ENCODE measurements at places on chromosomes 6 and 20.

DNA sequence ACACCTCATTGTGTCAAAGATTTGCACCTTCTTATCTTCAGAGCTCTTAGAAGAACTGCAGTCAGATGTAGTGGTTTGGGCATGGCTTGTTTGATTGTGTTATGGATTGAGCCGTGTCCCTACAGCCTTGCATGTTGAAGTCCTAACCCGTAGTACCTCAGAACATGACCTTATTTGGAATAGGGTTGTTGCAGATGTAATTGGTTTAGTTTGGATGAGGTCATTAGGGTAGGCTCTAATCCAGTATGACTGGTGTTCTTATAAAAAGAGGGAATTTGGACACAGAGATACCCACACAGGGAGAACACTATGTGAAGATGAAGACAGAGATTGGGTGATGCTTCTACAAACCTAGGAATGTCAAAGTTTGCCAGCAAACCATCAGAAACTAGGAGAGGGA is 35.4 kb upstream of the PHACTR2 start:
- H3K36me3 ChIP-seq, result no peaks in the 10 kb centered on the region
- H3K27me3 ChIP-seq, result no peaks in the 10 kb centered on the region
- H3K4me1 ChIP-seq, result peaks cover 8% of the 10 kb centered on the region

DNA sequence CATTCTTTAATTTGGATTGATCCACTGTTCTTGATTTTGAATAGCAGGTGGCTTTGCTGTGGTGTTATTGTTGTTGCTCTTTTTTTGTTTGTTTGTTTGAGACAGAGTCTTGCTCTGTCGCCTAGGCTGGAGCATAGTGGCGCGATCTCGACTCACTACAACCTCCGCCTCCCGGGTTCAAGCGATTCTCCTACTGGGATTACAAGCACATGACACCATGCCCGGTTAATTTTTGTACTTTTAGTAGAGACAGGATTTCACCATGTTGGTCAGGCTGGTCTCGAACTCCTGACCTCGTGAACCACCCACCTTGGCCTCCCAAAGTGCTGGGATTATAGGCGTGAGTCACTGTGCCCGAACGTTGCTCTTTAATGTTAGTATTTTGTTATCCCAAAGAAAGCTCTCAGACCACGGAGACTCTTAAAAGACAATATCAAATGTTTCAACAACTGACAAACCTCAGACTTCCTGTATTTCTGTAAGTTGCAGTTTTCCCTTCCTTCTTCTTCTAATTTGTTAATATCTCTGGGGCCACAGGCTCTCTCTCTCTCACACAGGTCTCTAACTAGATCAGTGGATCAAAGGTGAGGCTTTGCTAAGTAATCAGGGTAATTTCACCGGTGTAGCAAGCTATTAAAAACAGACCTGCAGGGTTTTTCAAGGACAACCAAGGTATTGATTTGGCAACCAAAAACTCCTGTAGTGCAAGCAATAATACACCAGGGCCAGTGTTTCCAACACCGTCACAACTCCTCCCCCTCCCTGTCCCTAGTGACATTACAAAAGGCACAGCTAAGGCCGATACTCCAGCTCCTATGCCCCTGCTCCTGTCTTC is 48.8 kb upstream of the ZNF217 start:
- H3K4me1 ChIP-seq, result no peaks in the 10 kb centered on the region
- no peak overlapping the region for H3K27ac ChIP-seq
- no peaks in the 10 kb centered on the region for H3K27me3 ChIP-seq
- no peak overlapping the region for H3K4me3 ChIP-seq
- DNase-seq, result peak; percentile 59

DNA sequence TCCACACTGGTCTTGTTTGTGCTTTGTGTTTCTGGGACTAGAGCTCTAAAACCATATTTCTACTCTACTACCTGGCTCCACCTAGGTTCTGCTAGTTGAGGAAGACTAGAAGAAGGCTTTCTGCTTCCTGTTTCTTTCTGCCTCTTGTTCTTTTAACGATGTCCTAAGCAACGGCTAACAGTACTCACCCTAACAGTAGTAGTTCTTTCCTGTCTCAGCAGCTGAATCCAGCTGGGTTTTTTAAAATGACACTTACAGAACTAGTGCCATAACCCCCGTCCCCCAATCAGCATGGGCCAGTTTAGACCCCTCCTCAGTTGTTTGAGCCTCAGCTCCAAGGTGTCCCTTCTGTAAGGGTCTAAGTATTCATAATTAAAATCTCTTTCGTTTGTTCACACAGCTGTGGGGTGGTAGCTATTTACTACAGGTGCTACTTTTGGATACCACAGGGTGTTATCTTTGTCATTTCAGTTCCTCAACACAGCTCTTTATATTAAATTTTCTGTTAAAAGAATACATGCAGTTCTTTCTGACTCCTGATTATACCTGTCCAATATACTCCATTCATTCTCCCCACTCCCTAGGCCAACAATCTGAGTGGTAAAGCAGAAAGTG is 790.2 kb downstream of the DHX35 start:
- H3K4me3 ChIP-seq, result no peak overlapping the region
- H3K4me1 ChIP-seq, result no peaks in the 10 kb centered on the region
- H3K27me3 ChIP-seq, result no peaks in the 10 kb centered on the region

GRCh38 chr6:151095538-151096254 is 144.1 kb upstream of the AKAP12 start:
- DNase-seq, result peak; percentile 22
- H3K4me3 ChIP-seq, result no peak overlapping the region
- no peaks in the 10 kb centered on the region for H3K4me1 ChIP-seq
- H3K36me3 ChIP-seq, result peaks cover 40% of the 10 kb centered on the region
- no peaks in the 10 kb centered on the region for H3K27me3 ChIP-seq

DNA sequence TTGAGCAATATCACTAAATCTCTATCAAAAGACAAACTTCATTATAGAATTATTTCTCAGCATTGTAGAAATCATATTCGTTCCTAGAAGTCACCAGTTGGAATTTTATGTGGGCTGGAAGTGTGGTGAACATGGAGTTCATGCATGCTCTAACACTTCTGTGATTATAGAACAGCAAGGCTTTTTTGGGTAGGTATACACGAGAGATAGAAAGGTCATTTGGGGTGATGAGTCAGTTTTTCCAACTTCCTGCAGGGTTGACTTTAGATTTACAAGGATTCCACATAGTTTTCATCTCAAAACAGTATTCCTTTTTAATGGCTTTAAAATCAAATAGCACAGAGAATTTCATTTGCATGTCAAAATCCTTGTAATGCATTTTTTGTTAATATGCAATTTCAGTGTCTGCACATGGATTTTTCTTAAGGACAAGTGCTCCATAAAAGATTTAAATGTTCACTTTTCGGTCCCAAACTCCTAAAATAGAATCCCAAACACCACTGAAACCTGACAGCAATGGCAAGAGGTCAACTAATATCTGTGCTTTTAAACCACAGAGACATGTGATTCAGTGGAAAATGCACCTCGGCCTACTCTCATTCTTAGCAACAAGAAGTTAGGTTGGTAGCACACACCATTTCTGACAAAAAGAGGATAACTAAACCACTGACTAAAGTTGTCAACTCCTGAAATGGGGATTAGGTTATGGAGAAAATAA is 211.0 kb downstream of the MOXD1 start:
- no peaks in the 10 kb centered on the region for H3K36me3 ChIP-seq
- H3K27ac ChIP-seq, result no peak overlapping the region
- no peak for DNase-seq
- no peaks in the 10 kb centered on the region for H3K4me1 ChIP-seq
- no peaks in the 10 kb centered on the region for H3K27me3 ChIP-seq

DNA sequence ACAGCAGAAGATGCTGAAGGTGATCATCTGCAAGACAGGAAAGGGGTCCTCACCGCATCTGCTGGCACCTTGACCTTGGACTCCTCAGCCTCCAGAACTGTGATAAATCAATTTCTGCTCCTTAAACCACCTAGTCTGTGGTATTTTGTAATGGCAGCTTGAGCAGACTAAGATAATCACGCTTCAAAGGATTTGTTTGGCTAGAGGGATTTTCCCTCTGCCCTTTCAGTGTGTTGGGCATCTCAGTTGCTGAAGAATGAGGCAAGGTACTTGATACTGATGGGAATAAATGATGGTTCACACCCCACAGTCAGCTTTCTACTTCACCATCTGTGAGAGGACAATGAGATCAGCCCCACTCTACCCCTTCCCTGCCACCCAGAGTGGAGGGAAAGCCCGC is 60.2 kb downstream of the ADAT2 start:
- no peak for DNase-seq
- H3K36me3 ChIP-seq, result no peaks in the 10 kb centered on the region
- no peaks in the 10 kb centered on the region for H3K27me3 ChIP-seq
- H3K4me3 ChIP-seq, result no peak overlapping the region
- H3K27ac ChIP-seq, result no peak overlapping the region

DNA sequence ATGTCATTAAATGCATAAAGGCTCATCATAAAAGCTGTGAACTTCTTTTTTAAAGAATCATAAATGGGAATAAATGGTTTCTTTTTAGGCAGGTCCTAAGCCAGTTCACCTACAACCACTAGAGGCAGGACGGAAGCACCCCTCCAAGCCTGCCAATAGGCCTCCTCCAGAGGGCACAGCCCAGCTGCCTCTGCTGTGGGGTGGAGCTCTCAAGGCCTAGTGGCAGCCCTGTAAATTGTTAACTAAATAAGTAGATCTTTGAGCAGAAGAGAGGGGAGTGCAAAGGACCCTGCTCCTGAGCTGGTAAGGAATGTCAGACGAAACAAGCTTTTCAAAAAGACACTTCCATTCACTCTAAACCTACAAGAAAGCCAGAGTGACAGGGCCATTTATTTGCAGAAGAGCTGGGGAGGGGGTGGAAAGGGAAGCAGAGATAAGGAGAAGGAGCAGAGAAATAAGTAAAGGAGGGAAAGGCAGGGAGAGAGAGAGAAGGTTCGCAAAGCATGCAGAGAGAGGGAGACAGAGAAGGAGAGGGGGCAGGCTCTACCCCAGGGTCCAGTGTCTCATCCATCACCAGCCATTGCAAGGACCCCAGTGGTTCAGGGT is 18.0 kb upstream of the MAFB start:
- no peaks in the 10 kb centered on the region for H3K36me3 ChIP-seq
- no peaks in the 10 kb centered on the region for H3K27me3 ChIP-seq
- peak; percentile 90 for DNase-seq
- peaks cover 8% of the 10 kb centered on the region for H3K4me1 ChIP-seq
- H3K27ac ChIP-seq, result no peak overlapping the region

GRCh38 chr6:41332241-41332640 is 3.2 kb upstream of the NCR2 start:
- H3K36me3 ChIP-seq, result no peaks in the 10 kb centered on the region
- no peak for DNase-seq

- peak overlapping the region; percentile 83 for H3K4me3 ChIP-seq
- no peaks in the 10 kb centered on the region for H3K4me1 ChIP-seq
- H3K36me3 ChIP-seq, result no peaks in the 10 kb centered on the region
- peak overlapping the region; percentile 98 for H3K27ac ChIP-seq
- DNase-seq, result no peak
Observed at GRCh38 chr6:90586546-90586835, 381 bp downstream of the MAP3K7 start.

DNA sequence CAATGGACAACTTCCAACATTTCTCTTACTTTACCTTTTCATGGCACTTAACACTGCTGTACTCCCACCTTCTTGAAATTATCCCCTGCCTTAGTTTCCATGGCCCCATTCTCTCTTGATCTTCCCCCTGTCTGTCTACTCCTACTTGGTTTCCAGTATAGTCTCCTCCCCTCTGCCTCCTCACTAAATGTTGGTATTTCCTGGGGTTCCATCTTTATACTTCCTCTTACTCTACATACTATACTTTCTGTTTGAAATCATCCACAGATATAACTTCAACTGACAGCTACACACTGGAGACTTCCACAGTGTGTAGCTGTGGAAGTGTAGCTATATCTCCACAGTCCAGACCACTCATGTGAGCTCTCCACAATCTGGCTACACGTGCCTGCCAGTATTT is 13.5 kb downstream of the ZHX3 start:
- H3K36me3 ChIP-seq, result no peaks in the 10 kb centered on the region
- H3K27ac ChIP-seq, result no peak overlapping the region
- no peak overlapping the region for H3K4me3 ChIP-seq
- H3K4me1 ChIP-seq, result no peaks in the 10 kb centered on the region

DNA sequence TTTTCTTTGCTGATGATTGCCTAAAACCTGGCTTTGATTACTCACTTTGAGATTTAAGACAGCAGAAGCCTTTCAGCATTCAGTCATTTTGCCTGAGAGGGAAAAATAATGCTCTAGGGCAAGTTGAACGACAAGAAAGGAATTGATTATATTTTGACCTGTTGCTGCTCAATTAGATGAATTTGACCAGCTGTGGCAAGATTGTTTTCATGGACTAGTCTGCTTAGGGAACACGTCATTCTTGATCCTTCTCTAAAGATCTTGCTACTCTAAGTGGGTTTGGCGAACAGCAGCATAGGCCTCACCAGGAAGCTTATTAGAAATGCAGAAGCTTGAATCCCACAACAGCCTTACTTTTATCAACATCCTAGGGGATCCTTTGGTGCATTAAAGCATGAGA is 59.7 kb upstream of the PHACTR1 start:
- no peaks in the 10 kb centered on the region for H3K27me3 ChIP-seq
- H3K27ac ChIP-seq, result peak overlapping the region; percentile 47
- no peaks in the 10 kb centered on the region for H3K4me1 ChIP-seq
- H3K36me3 ChIP-seq, result no peaks in the 10 kb centered on the region

- no peak overlapping the region for H3K27ac ChIP-seq
- no peak overlapping the region for H3K4me3 ChIP-seq
- no peaks in the 10 kb centered on the region for H3K36me3 ChIP-seq
- no peaks in the 10 kb centered on the region for H3K27me3 ChIP-seq
- no peak for DNase-seq
Observed at GRCh38 chr6:4636881-4637224, 139.4 kb upstream of the CDYL start.

GRCh38 chr6:129842881-129843409 is 18.2 kb downstream of the TMEM244 start:
- no peaks in the 10 kb centered on the region for H3K27me3 ChIP-seq
- no peaks in the 10 kb centered on the region for H3K36me3 ChIP-seq
- H3K4me3 ChIP-seq, result no peak overlapping the region
- DNase-seq, result no peak
- no peak overlapping the region for H3K27ac ChIP-seq

DNA sequence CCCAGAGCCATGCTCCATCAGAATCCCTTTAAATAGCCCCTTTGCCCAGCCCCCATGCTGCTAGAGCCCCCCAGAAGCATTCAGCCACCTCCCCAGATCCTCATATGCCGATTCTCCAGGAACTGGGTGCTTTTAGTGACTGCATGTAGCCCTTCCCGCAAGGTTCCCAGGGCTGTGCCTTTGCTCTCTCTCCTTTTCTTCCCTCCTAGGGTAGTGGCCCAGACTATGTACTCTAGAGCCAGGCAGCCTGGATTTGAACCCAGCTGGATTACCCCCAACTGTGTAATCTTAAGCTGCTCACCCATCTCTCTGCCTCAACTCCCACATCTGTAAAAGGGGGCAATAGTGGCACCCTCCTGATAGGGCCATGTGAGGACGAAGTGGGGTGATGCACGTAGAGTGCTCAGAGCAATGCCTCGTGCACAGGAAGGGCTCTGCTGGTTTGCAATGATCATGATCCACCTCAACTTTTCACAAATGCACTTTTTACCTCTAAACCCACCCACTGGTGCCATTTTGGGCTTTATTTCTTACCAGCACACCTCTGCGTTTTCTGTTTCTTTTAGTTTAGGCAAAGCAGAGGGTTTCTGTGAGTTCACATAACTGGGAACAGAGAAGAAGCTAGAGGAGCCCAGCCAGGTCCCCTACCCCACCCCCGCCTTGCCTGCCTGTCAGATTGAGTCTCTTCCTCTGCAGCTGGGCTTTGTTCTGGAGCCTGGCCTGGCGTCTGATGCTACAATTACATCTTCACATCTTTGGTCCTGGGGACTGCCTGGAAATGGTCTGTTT is 396.5 kb downstream of the RNGTT start:
- no peak overlapping the region for H3K27ac ChIP-seq
- no peak for DNase-seq
- H3K4me1 ChIP-seq, result no peaks in the 10 kb centered on the region
- no peak overlapping the region for H3K4me3 ChIP-seq
- no peaks in the 10 kb centered on the region for H3K36me3 ChIP-seq
